ENCODE measurements at places on chromosomes 3 and 15.

- DNase-seq, result no peak
These were observed 2.4 kb upstream of the NCEH1 start for GRCh38 chr3:172713316-172713715.

DNA sequence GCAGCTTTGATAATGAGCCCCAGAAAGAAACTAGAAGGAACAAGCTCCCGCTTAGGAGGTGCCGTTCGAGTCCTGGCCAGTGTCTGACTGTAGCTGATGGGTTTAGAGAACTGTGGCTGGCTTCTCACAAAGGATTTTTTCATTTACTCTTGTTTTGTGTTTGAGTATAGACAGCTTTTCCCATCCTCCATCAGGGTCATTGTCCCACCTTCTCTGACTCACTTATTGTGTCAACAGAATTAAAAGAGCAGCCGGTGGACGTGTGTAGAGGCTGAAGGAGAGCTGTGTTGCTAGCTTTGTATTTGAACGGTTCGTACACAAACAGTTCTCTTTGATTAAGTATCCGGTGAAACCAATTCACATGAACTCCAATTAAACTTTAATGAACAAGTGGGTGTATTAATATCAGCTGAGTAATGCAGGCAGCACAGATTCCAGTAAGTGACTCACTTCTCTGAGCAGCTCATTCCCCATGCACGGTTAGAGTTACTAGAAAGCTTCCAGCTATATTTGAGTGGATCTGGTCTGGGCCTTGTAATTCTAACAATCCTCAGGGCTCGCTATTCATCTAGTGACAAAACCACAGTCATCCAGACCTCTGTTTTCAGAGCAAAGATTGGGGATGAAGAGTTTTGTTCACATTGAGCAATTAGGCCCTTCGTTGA lies 141.0 kb downstream of the LPP start:
- no peak for DNase-seq

DNA sequence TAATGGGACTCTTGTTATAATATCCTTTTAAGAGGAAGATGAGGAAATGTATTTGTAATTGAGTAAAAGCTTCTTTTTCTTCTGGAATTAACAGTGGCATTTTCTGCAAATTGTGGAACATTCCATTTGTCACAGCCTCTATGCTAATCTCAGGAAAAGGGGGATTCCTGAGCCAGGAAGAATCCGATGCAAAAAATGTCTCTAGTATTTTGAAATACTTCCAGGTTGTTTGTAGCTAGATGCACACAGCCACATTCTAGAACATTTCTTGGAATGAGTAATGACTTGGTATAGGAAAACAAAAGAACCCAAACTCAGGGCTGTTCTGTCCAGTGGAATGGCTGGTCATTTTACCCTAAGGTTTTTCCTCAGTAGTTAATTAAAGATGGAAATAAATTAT lies 98.5 kb upstream of the SLC2A2 start:
- no peak for DNase-seq

GRCh38 chr15:84764585-84764984 lies 16.2 kb downstream of the ZNF592 start:
- no peak for DNase-seq

GRCh38 chr3:85081191-85081906 lies 122.6 kb downstream of the CADM2 start:
- DNase-seq, result no peak
